ENCODE measurements at places on chromosomes 1 and 21.

DNA sequence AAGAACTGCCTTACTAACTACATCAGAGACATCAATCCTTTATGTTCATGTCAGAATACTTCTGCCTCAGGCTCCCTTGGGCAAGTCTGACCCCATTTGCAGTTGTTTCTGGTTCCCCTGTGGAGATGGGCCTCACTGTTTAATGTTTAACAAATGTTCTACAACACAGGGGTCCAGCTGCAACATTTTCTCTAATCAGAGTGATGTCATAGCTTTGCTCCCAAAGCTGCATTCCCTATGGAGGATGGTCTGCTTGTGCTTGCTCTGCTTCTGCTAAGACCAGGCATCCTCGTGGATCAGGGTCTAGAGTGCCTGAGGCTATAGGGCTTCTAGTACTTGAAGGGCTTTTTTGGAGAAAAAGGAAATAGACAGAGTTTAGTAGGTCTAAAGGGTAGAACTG is 1071.2 kb downstream of the TTLL7 start:
- no peak for DNase-seq

DNA sequence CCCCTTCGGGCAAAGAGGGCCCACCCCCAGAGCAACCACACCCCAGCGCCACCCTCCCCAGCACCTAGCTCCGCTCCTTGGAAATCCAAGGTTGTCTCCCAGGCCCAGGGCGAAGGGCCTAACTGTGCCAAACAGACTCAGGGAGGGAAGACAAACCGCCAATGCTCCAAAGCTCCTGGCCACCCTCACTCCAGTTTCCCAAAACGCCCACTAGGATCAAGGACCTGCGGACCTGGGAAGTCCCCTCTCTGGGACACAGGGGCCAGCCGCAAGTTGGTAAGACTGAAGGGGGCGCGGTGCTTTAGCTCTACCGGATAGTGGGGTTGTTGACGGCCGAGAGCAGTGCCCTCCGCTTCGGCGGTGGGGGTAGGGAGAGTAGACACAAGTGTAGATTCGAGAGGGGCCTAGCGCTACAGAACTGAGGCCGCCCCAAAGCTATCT is 581 bp downstream of the IRF6 start:
- DNase-seq = no peak

- no peak for DNase-seq
These were observed 39.6 kb downstream of the SLC19A1 start for GRCh38 chr21:45502600-45502999.

DNA sequence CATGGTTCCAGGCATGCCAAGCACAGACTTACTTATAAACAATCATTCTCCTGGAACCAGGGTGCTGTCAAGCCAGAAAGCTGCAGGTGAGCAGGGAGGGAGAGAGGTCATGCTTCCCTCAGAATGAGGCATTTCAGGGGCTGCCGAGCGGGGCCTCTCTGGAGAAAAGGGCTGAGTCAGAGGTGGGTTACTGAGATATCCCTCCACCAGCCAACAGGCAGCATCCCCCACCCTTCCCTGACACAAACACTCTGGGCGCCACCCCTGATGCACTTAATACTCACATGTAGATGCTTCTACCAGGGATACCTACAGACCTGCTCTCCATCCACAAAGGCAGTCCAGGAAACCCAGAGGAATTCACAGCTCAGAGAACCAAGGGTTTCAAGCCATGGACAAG is 13.1 kb downstream of the STK40 start:
- DNase-seq = no peak

DNA sequence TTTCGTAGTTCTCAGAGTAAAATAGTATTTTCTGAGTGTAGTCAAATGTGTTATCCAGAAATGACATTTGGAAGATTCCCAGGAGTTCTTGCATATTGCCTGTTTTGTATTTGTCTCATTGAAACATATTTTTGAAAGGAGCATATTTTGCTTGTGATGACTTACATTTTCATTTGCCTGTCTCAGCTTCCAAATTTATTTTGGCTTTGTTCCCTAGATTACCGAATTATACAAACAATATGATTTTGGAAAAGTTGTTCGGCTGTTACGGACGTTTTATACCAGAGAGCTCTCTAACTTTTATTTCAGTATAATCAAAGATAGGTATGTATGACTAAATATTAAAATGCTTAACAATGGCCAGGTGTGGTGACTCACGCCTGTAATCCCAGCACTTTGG is 46.0 kb downstream of the IARS2 start:
- no peak for DNase-seq

- DNase-seq = no peak
These were observed 7.9 kb downstream of the GJA5 start for GRCh38 chr1:147752511-147752910.

- no peak for DNase-seq
These were observed 7.2 kb upstream of the FNBP1L start for GRCh38 chr1:93440706-93441105.

DNA sequence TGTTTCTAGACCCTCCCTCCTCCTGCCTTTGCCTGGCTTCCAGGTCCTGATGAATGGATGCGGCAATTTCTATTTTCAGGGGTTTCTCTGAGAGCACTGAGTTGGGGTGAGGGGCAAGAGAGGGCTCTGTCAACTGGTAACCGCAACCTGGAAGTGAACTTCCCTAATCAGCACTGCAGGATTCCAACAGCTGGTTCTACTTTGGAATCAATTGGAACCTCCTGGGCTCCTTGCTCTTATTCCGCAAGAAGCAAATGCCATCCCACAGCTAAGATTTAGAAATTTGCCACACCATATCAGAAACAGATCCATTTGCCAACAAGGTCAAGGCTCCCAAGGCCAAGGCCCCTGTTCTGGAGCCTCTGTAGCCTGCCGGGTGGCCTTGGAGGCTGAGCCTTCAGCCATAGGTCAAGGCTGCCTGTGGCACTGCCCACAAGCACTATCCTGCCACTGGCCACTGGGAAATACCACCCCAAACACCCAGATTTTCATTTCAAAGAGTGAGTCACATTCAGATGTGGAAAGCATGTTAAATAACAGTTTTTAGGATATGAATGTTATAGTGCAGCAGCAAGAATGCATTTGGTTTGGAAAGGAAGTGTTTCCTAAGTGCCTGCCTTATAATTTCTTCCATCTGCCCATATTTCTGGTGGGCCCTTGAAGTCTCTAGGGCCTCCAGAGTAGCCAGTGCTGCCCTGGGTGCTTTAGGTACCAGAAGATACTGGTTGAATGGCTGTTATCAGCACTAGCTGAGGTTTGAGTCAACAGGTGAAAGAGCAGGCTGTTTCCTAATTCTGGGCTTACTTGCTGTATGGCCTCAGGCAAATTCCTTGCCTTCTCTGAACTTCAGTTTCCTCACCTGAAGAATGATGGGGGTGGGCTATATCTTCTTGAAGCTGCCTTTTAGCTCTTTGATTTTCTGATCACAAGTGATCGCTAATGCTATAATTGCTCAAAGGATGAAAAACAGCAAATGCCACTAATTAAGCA is 56.3 kb upstream of the JUN start:
- peak; percentile 57 for DNase-seq

DNA sequence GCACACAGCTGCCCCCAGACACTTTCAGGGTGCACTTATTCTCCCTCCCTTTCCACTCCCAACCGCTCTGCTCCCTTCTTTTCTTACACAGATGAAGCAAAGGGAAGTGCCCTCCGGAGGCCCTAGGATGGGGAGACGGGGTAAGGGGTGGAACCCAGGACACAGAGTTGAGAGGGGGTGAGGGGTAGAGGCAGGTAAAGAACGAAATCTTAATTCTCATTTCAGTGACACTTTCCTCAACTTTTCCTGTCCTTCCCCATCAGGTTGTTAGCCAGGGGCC is 12.8 kb downstream of the PLEKHO1 start:
- DNase-seq = no peak

- no peak for DNase-seq
These were observed 38.7 kb downstream of the MAPKAPK2 start for GRCh38 chr1:206723462-206723804.

Measured in fibroblast of mammary gland (primary cell).